Activated CD4-positive, alpha-beta memory T cell treated with anti-CD3 and anti-CD28 coated beads for 36 hours (primary cell): ENCODE measurements at places on chromosomes 11 and 22.

DNA sequence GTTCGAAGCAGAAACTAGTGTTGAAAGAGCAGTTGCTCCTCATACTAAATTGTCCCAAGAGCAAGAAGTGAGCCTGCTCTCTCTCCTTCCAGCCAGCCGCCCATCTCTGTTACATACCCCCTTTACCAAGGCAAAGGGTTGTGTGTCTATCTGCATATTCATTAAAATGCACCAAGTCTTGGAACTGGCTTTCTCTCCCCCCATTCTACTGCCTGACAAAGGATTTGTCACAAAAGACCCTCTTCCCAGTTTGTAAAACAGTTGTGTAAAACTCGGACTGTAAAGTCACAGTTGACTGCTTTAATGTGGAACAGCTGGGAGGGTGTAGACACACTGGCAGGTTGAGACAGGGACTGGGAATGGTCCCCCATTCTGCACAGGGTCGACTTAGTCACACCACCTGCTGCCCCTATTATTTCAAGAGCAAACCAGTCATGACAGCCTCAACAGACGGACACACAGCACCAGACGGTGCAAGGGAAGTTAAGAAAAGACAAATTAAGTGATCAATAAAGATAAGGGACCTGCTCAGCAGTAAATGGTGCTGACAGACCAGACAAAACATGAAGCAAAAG lies 60.0 kb upstream of the HTATIP2 start:
- DNase-seq, result no peak

- no peak for DNase-seq
Measured at GRCh38 chr11:134792677-134793076, 380.6 kb upstream of the B3GAT1 start.

DNA sequence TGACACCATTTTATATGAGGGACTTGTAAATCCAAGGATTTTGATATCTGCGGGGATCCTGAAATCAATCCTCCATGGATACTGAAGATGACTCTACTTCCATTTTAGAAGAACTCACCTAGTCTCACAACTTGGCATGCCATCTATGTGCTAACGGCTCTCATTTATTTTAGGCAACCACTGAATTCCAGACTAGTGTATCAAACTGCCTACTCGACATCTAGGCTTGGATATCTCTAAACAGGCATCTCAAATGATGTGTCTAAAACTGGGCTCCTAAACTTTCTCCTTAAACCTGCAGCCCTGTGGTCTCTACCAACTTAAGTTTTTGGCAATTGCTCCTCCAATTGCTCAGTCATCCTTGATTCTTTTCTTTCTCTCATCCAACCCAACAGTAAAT lies 31.2 kb upstream of the CLNS1A start:
- no peak for DNase-seq

GRCh38 chr11:2621894-2622293 lies 77.9 kb downstream of the KCNQ1OT1 start:
- DNase-seq, result no peak

DNA sequence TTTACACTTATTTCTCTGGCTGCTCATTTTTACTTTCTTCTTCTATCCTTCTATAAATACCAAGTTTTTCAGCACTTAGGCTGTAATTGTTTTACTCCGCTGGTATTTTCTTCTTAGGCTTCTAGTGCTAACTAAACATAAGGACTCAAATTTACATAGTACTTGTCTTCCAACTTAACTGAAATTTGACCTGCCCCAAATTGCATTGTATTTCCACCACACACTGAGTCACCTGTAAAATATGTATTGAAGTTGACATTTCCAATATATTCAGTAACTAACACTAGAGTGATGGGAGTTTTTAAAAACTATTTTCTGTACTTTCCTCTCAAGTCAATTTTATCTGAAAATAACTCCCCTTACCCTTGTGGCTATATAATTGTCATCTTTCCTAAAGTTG lies 1794.1 kb upstream of the RAG2 start:
- DNase-seq, result no peak

GRCh38 chr11:65188486-65188885 lies 6.8 kb downstream of the CAPN1 start:
- DNase-seq, result no peak

GRCh38 chr11:3199537-3200295 lies 18.9 kb downstream of the MRGPRG start:
- no peak for DNase-seq
